ENCODE measurements at places on chromosomes 7 and 10.

- no peak for DNase-seq
Measured at GRCh38 chr7:142133731-142134148, 22.2 kb downstream of the MGAM2 start.

- DNase-seq = no peak
Measured at GRCh38 chr10:52004342-52004949, 305.1 kb upstream of the CSTF2T start.

DNA sequence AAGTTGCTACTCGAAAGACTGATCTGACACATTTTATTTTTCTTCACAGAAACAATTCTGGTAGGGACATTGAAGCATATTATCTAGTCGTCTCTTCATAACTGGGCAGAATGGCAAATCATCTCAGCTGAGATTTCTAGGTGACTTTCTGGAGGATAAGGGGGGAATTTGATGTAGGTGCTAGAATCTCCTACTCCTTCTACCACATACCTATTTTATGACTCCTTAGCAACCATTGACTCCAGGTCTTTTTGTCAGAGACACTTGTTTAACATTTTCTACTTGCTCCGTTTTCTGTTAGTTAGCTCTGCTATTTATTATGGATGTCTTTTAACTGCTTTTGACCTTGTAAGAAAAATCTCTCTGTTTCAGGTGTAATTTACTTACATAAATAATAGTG, 380.9 kb upstream of the SEMA3C start:
- no peak for DNase-seq

DNA sequence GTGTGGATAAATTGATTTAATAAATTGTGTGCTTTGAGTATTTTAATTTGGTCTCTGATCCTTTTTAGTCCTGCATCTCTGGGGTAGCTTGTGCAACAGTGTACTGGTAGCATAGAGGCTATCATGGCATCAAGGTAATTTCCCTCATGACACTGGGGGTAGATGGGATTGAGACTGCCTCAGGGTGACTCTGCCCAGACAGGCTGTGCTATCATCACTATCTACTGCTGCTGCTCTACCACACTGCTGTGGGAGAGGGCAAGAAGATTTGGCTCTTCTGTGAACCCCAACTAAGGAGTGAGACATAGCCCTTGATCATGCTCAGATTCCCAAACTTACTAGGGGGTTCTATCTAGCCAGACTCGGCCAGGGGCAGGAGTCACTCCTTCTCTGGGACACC, 43.6 kb upstream of the JAZF1 start:
- no peak for DNase-seq

GRCh38 chr7:43076189-43076605, 36.2 kb upstream of the HECW1 start:
- DNase-seq = no peak
